ENCODE measurements at places on chromosomes 3 and 15.
A peak's percentile ranks its signal among the peaks of the same experiment; 100 is the strongest.

GRCh38 chr15:45393851-45394250 lies 15.5 kb upstream of the GATM start:
- peak; percentile 41 for DNase-seq

DNA sequence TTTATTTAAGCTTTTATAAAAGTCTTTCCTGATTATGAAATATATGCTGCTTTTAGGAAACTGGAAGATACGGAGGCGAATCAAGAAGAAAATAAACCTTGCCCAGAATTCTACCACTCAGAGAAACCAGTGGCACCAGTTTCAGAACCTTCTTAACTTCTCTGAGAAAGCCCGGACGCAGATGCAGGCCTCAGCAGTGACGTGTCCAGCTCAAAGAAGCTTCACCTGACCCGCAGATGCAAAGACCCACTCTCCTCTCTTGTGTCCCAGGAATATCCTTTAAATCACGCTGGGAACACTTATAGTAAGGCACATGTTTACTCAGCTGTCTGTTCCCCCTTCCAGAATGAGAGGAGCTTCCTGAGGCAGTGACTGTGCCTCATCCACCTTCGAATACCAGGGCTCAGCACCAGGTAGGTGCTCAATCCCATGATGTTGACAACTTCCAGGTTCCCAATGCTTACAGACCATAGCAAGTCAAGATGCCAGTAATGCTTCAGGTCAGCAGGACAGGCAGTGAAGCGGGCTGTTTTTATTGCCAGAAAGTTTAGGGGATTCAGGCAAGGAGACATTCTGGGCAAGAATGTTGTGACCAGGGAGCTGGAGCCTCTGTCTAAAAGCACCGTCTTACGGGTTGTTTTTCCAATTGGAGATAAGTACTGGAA lies 39.9 kb upstream of the LDHAL6B start:
- no peak for DNase-seq

GRCh38 chr3:66019896-66020295 lies 18.8 kb downstream of the MAGI1 start:
- no peak for DNase-seq

- peak; percentile 76 for DNase-seq
These were observed 300.6 kb downstream of the SATB1 start for GRCh38 chr3:18124501-18124900.

GRCh38 chr3:46200790-46201189 lies 7.3 kb downstream of the CCR1 start:
- no peak for DNase-seq

DNA sequence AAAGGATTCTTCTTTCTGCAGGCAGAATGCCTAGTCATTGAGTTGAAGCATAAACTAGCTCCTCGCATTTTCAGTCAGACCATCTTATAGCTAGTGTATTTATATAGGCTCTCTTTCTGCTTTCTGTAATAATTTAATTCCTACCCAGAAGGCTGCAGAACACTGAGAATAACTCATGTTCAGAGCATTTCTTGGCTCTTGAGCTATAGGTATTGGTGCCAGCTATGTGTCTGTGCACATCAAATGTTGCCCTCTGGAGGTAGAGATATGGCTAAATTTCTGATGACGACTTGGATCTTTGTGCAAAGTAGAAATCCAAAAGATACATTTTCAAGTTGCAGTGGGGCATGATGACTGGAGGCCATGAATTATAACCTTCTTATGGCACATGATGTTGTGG lies 336.2 kb upstream of the TPM1 start:
- DNase-seq = peak; percentile 27

- DNase-seq = no peak
These were observed 268.1 kb upstream of the UBE2E2 start for GRCh38 chr3:22935040-22935439.

GRCh38 chr3:116285781-116286421 lies 159.4 kb downstream of the LSAMP start:
- DNase-seq = no peak

GRCh38 chr3:10619989-10620832 lies 114.8 kb upstream of the ATP2B2 start:
- DNase-seq = no peak

DNA sequence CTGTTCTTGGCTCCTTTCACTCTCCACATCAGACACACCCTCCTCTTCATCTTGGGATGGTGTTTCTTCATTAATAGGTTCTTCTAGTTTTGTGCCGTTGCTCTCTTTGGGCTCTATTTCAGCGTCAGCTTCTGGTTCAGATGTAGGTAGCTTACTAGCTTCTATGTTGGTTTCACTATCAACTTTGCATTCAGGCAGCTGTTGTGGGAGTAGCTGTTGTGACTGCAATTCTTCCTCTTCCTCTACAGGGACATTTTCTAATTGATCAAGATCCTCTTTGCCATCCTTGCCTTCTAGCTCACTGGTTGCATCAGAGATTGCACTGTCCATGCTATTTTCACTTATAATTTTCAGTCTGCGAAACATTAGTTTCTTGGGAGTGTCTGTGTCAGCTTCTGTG lies 80.1 kb downstream of the SETD2 start:
- no peak for DNase-seq

GRCh38 chr3:120903221-120903620 lies 4.8 kb upstream of the STXBP5L start:
- DNase-seq = no peak
